ENCODE measurements at places on chromosomes 7 and 10.
A peak's percentile ranks its signal among the peaks of the same experiment; 100 is the strongest.

GRCh38 chr7:66790725-66791124 is 50.2 kb downstream of the RABGEF1 start:
- no peak for DNase-seq

GRCh38 chr10:514137-514671 is 175.3 kb downstream of the DIP2C start:
- DNase-seq: peak; percentile 56

GRCh38 chr10:36882781-36883180 is 242.6 kb upstream of the ANKRD30A start:
- no peak for DNase-seq

- DNase-seq: no peak
These were observed 830.2 kb upstream of the SORCS1 start for GRCh38 chr10:107994621-107995270.

- DNase-seq: no peak
These were observed 120.8 kb upstream of the SEC61G start for GRCh38 chr7:54879776-54880175.

Measured in substantia nigra (tissue), 51 donors.